ENCODE measurements at places on chromosomes 2 and 18.

- no peak for DNase-seq
Observed at GRCh38 chr2:8469709-8470493, 212.0 kb upstream of the ID2 start.

DNA sequence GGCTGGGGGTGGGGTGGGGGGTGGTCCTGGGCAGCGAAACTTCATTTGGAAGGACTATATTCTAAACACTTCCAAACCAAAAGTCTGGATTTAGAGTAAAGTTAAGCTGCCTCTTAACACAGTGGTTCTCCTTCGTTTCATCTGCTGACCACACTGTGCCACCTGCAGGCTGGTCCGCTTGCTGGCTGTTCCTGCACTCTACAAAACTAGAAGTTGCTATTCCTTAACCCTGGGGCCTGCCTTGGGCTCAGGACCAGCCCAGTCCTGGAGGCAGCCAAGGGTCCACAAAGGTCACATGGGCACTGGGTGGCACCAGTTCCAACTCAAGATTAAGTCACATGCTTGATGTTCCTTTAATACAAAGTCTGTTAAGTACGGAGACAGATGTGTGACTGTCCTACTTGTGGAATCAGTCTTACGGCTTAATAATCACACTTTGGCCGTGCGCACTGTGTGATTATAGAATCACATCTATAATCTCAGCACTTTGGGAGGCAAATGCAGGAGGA is 195.4 kb downstream of the FAM210A start:
- DNase-seq = no peak

- no peak for DNase-seq
Observed at GRCh38 chr2:127217470-127218325, 2.4 kb downstream of the CYP27C1 start.

GRCh38 chr2:208000701-208001395 is 24.5 kb downstream of the PLEKHM3 start:
- DNase-seq = no peak

GRCh38 chr18:76715012-76715610 is 107.2 kb upstream of the ZNF236 start:
- no peak for DNase-seq

- no peak for DNase-seq
Observed at GRCh38 chr2:43152741-43153647, 73.4 kb downstream of the ZFP36L2 start.

GRCh38 chr2:193462411-193462810 is 1267.7 kb upstream of the TMEFF2 start:
- DNase-seq = no peak

- no peak for DNase-seq
Observed at GRCh38 chr18:75581336-75582131, 154.0 kb upstream of the SMIM21 start.

- no peak for DNase-seq
Observed at GRCh38 chr2:64666810-64667438, 13.2 kb upstream of the SERTAD2 start.

GRCh38 chr2:64595397-64596176 is 58.1 kb downstream of the SERTAD2 start:
- DNase-seq = no peak

DNA sequence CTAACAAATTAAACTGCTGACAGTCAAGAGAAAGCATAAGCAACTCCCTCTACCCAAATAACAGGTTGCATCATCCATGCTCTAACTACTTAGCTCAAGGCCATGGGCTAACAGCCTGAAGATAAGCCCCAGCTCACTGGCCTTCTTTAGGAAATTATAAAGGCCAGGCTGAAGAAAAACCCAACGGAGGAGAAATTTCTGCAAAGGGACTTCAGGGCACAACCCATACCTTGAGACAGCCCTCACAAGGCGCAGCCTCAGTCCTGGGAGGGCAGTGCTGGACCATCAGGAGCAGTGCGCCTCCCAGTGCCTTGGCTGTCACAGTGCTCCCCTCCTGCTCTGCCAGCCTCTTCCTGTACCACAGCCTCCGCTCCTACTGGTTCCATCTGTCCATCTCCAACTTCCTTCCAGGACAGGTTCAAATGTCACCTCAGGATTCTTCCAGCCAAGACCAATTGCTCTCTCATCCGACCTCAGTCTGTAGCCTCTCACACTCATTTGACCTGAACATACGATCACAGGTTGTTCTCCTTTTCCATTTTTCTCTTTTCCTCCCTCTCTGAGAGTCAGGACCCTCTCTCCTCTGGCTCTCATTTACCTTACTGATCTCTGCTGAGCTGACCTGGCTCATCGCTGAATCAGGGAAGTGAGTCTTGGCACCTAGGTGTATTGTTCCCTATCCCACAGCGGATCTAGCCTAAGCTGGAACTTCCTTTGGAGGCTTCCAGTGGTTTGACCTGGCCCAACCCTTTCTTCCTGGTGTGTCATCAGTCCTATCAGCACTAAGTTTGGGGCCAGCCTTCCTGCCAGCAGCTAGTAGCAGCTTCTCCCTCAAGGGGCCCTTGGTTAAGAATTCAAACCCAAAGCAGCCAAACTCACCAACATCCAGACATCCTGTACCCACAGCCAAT is 1.9 kb downstream of the MCFD2 start:
- no peak for DNase-seq

DNA sequence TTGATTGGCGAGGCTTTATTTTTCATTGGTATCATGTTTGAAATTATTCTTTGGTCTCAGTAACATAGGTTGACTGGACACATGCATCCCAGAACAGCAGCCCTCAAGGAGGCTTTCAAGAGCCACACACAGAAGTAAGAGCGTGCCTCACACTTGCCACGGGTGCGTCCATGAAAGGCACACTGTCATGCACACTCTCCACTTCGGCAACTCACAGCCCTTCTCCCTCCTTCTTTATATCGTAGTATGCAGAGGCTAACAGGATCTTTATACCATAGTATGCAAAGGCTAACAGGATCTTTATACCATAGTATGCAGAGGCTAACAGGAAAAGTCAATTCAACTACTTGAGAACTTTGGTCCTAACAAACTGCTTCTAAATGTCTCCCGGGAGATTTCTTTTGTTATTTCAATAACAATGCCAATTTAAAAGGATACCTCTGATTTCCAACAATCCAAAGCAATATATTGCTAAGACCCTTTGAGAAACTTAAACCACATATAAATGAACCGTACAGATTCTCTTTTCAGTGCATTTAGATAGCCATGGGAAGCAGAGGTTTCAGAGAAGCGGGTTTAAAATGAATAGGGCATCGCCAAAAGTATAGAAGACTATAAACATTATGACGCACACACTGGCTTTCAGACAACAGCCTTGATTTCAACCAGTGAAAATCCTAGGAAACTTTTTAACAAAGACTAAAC is 26.5 kb upstream of the ZNF516 start:
- DNase-seq = no peak

GRCh38 chr2:47654790-47655562 is 128.0 kb upstream of the MSH6 start:
- DNase-seq = no peak

- no peak for DNase-seq
Observed at GRCh38 chr18:70998490-70998889, 709.6 kb downstream of the SOCS6 start.

GRCh38 chr2:126953483-126953882 is 54.8 kb downstream of the TEX51 start:
- DNase-seq = no peak

- no peak for DNase-seq
Observed at GRCh38 chr2:20180676-20181648, 44.0 kb downstream of the SDC1 start.

DNA sequence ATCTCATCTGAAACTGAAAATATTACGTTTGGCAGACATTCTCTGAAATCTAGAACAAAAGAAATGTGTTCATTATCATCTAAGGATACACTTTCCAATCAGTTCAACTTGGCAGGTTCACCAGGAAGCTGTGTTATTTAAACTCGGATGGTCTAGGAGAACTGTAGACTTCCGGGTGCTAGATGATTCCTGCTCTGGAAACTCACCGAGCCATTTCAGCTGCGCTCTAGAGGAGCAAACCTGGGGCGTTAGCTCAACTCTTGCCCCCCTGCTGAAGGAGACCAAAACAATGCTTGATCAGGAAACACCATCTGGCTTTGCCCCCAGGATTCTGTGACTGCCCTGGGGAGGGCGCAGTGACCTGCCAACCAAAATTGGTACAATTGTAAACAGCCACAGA is 22.9 kb downstream of the MLPH start:
- DNase-seq = no peak

DNA sequence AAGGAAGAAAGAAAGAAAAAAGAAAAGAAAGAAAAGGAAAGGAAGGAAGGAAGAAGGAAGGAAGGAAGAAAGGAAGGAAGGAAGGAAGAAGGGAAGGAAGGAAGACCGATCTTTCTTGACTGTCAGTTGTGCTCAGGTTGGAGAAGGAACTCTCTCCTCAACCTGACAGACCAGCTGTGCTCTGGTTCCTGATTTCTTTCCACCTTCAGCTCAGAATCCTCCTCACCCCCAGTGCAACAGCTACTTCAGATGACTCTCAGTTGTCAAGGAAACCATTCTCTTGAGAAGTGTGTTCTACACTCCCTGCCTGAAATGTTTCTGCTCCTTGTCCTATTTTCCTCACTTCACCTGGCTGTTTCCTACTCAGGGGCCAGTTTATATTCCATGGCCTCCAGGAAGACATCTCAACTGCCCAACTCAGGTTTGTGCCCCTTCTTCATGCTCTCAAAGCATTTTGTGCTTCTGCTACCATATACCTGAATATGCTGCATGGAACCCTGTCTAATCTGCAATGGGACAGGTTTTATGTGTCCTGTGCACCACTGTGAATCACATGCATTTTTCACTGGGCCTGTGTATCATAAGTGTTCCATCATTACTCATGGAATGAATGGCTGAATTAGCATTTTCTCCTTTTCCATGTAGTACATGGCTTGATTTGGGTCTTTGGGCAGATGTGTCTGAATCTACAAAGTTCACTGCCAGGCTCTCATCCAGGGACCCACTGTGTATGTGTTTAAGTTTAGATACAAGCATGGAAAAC is 32.8 kb upstream of the DOCK10 start:
- no peak for DNase-seq

DNA sequence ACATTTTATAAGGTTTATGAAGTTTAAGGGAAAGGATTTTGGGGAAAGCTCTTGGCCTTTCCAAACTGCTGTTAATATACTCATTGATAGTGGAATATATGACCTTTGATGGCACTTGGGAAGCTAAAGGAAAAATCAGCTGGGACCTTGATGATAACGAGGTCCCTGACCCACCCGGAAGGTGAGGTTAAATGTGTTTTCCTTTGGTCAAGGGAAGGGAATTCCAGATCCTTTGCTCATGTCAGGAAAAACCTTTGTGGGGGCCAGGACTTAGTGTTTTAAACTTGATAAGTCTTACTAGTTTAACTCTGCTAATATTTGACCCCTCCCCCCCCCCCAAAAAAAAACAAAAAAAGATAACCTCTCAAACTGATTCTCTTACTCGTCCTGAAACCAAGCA is 50.7 kb downstream of the CRIM1 start:
- DNase-seq = no peak

GRCh38 chr2:73068147-73068546 is 3.4 kb downstream of the SFXN5 start:
- no peak for DNase-seq

DNA sequence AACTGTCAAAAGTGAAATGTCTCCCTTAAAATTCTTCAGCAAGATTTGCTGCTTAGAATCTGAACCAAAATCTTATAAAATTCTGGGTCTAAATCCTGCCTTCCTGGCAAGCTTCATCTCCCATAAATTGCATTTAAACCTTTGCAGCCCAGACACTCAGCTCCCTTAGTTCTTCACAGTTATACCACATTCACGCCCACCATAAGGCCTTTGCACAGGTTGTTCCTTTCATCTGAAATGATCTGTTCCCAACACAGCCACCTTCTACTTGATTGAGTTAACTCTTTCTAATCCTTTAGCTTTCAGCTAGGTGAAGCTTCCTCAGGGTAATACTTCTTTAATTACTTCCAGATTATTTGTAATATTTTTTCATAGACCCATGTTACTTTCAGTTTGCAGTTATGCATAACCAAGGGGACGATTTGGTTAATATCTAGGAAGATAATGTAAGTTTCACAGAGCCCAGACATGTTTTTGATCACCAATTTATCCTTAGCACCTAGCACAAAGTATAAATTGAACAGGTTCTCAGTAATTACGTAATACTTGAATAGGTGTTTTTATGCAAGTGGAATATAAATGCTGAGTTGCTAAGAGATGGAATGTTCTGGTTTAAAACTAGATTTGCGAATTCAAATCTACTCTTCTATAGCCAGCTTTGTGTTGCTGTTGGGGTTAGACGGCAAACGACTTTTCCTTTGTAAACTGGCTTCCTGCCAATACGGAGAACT is 779.7 kb upstream of the PKDCC start:
- DNase-seq = no peak

- no peak for DNase-seq
Observed at GRCh38 chr2:1670636-1671035, 73.7 kb downstream of the PXDN start.

- DNase-seq = no peak
Observed at GRCh38 chr2:218095853-218096252, 26.8 kb downstream of the RUFY4 start.

DNA sequence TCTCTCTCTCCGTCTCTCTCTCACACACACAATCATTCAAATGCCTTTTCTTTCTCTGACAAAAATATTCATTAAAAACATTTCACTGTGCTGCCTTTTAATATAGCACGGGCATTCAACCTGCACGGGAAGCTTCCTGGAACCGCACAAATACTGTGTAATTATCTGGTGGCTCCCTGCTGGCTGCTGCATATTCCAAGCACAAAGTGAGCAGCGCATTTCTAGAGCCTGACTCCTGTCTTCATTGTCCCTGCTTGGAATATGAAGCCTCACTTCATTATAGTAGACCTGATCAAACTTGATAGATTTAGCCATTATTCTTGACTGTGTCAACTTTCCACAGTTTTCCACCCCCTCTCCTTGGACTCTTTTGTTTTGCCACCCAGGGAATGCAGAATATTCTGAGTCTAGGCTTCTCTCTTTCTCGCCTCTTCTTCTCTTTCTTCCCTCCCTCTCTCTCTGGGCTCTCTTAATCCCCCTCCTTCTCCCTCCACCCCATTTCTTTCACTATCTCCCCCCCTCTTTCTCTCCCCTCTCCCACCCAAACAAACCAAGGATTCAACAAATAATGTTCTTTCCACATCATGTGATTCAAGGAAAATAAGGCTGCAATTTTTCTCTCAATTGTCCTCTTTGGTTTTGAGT is 672.1 kb upstream of the FANCL start:
- DNase-seq = no peak

DNA sequence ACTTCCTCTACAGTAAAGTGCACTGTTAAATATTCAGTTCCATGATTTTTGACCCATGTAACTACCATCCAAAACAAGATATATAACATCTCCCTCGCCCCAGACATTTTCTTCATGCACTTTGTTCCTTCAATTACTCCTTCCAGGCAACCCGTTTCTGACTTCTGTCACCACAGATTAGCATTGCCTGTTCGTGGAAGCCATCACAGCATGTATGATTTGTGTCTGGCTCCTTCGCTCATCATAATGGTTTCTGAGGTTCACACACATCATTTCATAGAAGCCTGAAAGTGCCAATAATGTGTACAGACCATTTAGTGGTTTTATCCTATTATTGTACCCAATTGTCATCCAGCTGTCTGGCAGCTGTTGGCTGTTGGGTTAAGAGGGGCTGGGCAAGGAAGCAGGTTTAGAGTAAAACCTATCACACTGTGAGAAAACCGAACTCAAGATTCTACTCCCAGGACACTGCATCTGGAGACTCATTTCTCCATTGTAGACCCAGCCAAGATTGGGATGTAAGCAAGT is 16.1 kb downstream of the ARHGAP28 start:
- DNase-seq = no peak

- DNase-seq = no peak
Observed at GRCh38 chr18:38019292-38019691, 453.7 kb upstream of the CELF4 start.

- no peak for DNase-seq
Observed at GRCh38 chr2:77631007-77631406, 108.8 kb upstream of the LRRTM4 start.

GRCh38 chr18:48771641-48772375 is 179.0 kb downstream of the SMAD7 start:
- DNase-seq = no peak

Data from stimulated activated CD4-positive, alpha-beta T cell treated with anti-CD3 and anti-CD28 coated beads, Interleukin-1b, Interleukin-23, amount 100 ng/mL, for 24 hours (primary cell).